ENCODE measurements at places on chromosomes 13 and 19.

DNA sequence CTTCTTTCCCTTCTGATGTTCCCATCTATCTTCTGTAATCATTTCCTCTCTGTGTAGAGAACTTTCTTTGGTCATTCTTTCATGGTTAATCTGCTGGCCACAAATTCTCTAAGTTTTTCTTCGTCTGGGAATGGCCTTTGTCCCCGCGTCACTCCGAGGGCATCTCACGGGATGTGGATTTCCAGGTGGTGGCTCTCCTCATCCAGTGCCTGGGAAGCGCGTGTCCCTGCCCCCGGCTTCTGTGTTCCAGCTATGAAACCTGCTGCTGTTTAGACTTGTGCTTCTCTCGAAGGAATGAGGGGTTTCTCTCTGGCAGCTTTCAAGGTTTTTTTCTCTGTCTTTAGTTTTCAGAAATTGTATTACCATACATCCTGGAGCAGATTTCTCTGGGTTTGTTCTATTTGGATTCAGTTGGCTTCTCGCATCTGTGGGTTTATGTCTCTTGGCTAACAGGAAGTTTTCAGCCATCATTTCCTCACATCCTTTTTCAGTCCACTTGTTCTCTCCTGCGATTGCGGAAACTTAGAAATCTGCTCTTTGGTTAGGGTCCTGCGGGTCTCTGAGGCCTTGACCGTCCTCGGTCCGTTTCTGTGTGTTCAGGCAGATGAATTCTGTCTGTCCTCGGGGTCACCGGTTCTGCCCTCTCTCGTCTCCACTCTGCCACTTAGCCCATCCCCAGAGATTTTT is 36.9 kb upstream of the DCUN1D2 start:
- no peak for DNase-seq

GRCh38 chr19:42965176-42965575 is 28.2 kb upstream of the PSG7 start:
- DNase-seq: no peak

DNA sequence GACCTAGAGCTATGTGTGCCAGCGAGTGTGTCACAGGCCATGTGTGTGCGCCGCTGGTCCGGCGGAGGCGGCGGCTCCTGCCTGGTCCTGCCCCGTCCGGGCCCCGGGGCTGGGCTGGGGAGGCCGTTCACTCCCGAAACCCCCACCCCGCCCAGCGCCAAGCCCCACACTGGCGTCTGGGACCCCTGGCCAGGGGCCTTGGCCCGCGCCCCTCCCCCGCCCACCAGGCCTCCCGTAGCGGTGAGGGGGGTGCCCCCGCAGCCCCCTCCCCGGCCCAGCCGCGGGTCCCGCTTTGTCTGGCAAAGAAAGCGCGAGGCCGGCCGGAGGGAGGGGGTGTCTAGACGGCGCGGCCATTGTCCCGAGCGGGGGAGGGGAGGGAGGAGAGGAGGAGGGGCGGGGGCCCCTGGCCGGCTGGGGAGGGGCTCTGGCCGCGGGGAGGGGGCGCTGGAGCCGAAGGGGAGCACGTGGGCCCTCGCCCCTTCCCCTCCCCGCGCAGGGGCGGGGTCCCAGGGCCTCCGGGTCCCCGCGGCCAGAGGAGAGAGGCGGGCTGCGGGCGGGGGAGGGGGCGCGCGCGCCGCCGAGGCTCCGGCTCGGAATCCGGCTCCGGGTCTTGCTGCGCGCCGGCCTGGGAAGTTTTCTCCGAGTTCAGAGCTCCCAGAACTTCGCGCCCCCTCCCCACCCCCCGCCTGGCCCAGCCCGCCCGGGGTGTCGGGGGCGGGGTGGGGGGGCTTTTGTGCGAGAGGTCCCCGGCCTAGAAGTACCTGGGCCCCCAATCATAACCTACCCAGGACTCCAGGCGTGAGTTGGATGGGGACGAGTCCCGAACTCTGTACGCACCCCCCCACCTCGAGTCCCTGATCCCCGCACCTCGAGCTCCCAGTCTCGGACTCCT is 888 bp downstream of the NOTCH3 start:
- no peak for DNase-seq

DNA sequence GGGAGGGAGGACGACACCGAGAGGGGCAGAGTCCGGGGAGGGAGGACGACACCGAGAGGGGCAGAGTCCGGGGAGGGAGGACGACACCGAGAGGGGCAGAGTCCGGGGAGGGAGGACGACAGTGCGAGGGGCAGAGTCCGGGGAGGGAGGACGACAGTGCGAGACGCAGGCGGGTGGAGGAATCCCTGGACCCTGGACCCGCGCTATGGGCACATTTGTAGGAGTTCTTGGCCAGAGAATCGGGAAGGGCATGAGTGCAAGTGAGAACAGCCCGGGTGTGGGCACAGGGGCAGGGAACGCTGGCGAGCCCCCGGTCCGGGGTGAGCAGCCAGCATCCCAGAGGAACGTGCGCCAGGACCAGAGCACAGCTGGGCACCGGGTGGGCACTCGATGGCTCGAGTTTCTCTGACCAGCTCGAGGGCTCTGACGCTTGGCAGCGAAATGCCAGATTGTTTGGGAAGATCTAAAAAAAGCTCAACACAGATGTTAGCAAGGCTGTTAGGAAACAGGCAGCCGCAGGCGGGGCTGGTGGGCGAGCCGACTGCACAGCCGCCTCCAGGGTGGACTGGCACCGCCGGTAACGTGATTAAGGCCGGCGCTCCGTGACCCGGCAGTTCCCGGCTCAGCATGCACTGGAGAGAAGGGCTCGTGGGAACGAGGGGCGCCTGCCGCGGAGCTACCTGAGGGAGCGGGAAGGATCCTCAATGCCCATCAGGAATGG is 17.9 kb upstream of the C2CD4C start:
- DNase-seq: no peak

- DNase-seq: no peak
These were observed 23.0 kb downstream of the RRAS start for GRCh38 chr19:49616945-49617344.

Data from NCI-H526 (cell line).